ENCODE measurements at places on chromosomes 11 and 22. TPM values are rescaled to one million over a fixed set of nuclear protein-coding genes. Genes with fewer than 3 reads are reported as not detected.

RASGRP2 gene
- total RNA-seq = not detected

LGALS12 gene
- total RNA-seq = not detected

BTG4 gene
- not detected for total RNA-seq

KRTAP5-11 gene
- total RNA-seq = not detected

LDLRAD3 gene
- total RNA-seq = 10.8 TPM

TRIM51 gene
- not detected for total RNA-seq

C11orf98 gene
- 48.2 TPM for total RNA-seq

INSC gene
- 0.81 TPM for total RNA-seq

OR1S1 gene
- not detected for total RNA-seq

OR5M8 gene
- not detected for total RNA-seq

HEPACAM gene
- not detected for total RNA-seq

KCTD17 gene
- 25.6 TPM for total RNA-seq
